Stimulated activated CD4-positive, alpha-beta T cell treated with anti-CD3 and anti-CD28 coated beads, Interleukin-4, amount 100 ng/mL, for 24 hours (primary cell): ENCODE measurements at places on chromosomes 2 and 18.

- DNase-seq, result no peak
Measured at GRCh38 chr2:114609203-114609602, 166.8 kb downstream of the DPP10 start.

DNA sequence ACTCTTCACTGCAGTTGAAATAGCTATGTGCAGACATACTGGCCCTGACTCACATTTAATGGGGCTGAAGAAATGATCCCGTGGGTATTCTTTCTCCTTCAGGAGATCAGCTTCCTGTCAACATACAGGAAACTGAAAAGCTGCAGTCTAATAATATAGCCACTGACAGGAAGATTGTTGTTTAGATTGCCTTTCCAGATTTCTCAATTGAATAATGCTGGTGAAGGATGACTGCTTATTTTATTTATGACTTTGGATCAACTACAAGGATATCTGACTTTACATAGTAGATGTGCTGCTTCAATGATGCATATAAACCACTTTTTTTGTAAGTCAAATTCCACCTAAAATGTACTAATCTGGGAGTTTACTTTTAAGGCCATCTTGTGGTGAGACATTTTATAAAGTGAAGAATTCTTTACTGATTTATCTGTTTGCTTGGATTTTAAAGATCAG, 93.4 kb upstream of the MAP4K3 start:
- no peak for DNase-seq

- DNase-seq, result no peak
Measured at GRCh38 chr18:49177812-49178211, 227.0 kb upstream of the SMAD7 start.

- DNase-seq, result no peak
Measured at GRCh38 chr2:150371044-150371818, 116.2 kb downstream of the RND3 start.

GRCh38 chr18:677145-677544, 19.7 kb downstream of the TYMS start:
- no peak for DNase-seq
